Epithelial cell of alveolus of lung (primary cell): ENCODE measurements at places on chromosomes 6 and 20. TPM values are rescaled to one million over a fixed set of nuclear protein-coding genes. Genes with fewer than 3 reads are reported as not detected.

Gene EPB41L1
- total RNA-seq, result 16.8 and 17.6 TPM in 2 replicates

Gene OR2H1
- total RNA-seq, result not detected in 2 replicates

Gene GPANK1
- 20.8 and 34.9 TPM in 2 replicates for total RNA-seq

Gene HLA-DRA
- not detected in 2 replicates for total RNA-seq

Gene JAG1
- total RNA-seq, result 12.5 and 16.3 TPM in 2 replicates

Gene NOX3
- total RNA-seq, result not detected in 2 replicates

Gene DHX35
- 6.1 and 10.8 TPM in 2 replicates for total RNA-seq

Gene NR2E1
- total RNA-seq, result not detected in 2 replicates

Gene CCM2L
- total RNA-seq, result 0.13 TPM in 1 of 2 replicates, not detected in the other

Gene SLCO4A1
- total RNA-seq, result not detected in 2 replicates

Gene CNBD2
- 3.4 and 6.2 TPM in 2 replicates for total RNA-seq

Gene LTB
- total RNA-seq, result 0.91 TPM in 1 of 2 replicates, not detected in the other

Gene MAPK13
- 5.7 and 23.0 TPM in 2 replicates for total RNA-seq

Gene PTPRK
- 36.2 and 56.7 TPM in 2 replicates for total RNA-seq

Gene CTCFL
- not detected in 2 replicates for total RNA-seq

Gene PAK5
- not detected in 2 replicates for total RNA-seq

Gene ELOVL4
- 7.1 and 9.0 TPM in 2 replicates for total RNA-seq

Gene COL9A3
- 1.3 and 44.4 TPM in 2 replicates for total RNA-seq

Gene BPIFA1
- total RNA-seq, result not detected in 2 replicates

Gene DLGAP4
- 30.4 and 39.9 TPM in 2 replicates for total RNA-seq

Gene ABHD12
- total RNA-seq, result 29.7 and 39.8 TPM in 2 replicates

Gene SLC2A10
- 43.3 and 48.8 TPM in 2 replicates for total RNA-seq

Gene NEDD9
- 1.1 and 21.1 TPM in 2 replicates for total RNA-seq

Gene ZNF334
- total RNA-seq, result 1.8 and 4.6 TPM in 2 replicates

Gene ITPR3
- total RNA-seq, result 6.9 and 20.8 TPM in 2 replicates

Gene DBNDD2
- 2.6 and 5.6 TPM in 2 replicates for total RNA-seq

Gene COMMD7
- total RNA-seq, result 24.5 and 40.9 TPM in 2 replicates

Gene PFDN6
- total RNA-seq, result 47.4 and 68.0 TPM in 2 replicates

Gene PRKN
- 0.65 and 3.8 TPM in 2 replicates for total RNA-seq

Gene CTAGE9
- total RNA-seq, result not detected in 2 replicates

Gene CLIC1
- 281 and 648 TPM in 2 replicates for total RNA-seq

Gene HLA-DOA
- 0.16 TPM in 1 of 2 replicates, not detected in the other for total RNA-seq

Gene PHACTR1
- total RNA-seq, result 0.16 and 1.6 TPM in 2 replicates

Gene SPTLC3
- total RNA-seq, result 2.1 and 2.4 TPM in 2 replicates

Gene PLEKHG1
- 2.7 and 3.7 TPM in 2 replicates for total RNA-seq

Gene AGER
- 0.65 and 7.7 TPM in 2 replicates for total RNA-seq

Gene ADGB
- total RNA-seq, result not detected in 2 replicates

Gene MOG
- not detected in 2 replicates for total RNA-seq

Gene VGLL2
- total RNA-seq, result not detected in 2 replicates

Gene BFSP1
- 2.7 and 6.4 TPM in 2 replicates for total RNA-seq

Gene MUC22
- not detected in 2 replicates for total RNA-seq

Gene ANGPT4
- total RNA-seq, result not detected in 2 replicates

Gene FOXC1
- total RNA-seq, result 1.5 and 3.1 TPM in 2 replicates

Gene EIF2S2
- total RNA-seq, result 64.6 and 92.2 TPM in 2 replicates
